ENCODE measurements at places on chromosomes 6 and 20. TPM values are rescaled to one million over a fixed set of nuclear protein-coding genes. Genes with fewer than 3 reads are reported as not detected.

The KCNK15 gene
- total RNA-seq = under 0.01 TPM

The PRRT1 gene
- 0.30 TPM for total RNA-seq

The SRPK1 gene
- 96.5 TPM for total RNA-seq

The ZNF831 gene
- not detected for total RNA-seq

The BHLHE23 gene
- not detected for total RNA-seq

The GGTLC1 gene
- total RNA-seq = not detected

The MYCT1 gene
- total RNA-seq = 133 TPM

The TP53TG5 gene
- total RNA-seq = not detected

The ZBP1 gene
- not detected for total RNA-seq

The DCDC2 gene
- 0.15 TPM for total RNA-seq

The SLC22A2 gene
- total RNA-seq = not detected

The SLC17A3 gene
- total RNA-seq = not detected

The RNF217 gene
- 8.8 TPM for total RNA-seq

The SIRPB2 gene
- total RNA-seq = 3.0 TPM

The PTK7 gene
- 42.9 TPM for total RNA-seq

The SPATA25 gene
- total RNA-seq = 0.97 TPM

The HLA-DOB gene
- total RNA-seq = not detected

The LTA gene
- not detected for total RNA-seq

The SPATA2 gene
- total RNA-seq = 1.3 TPM

The SLC22A3 gene
- total RNA-seq = 0.32 TPM

The EBF4 gene
- 1.9 TPM for total RNA-seq

The HLA-F gene
- total RNA-seq = 25.1 TPM

The UQCC2 gene
- total RNA-seq = 29.2 TPM

The HELZ2 gene
- total RNA-seq = 199 TPM

The ZNF337 gene
- total RNA-seq = 12.7 TPM

The SMLR1 gene
- not detected for total RNA-seq

The MLIP gene
- 12.0 TPM for total RNA-seq

The TPMT gene
- total RNA-seq = 11.0 TPM

Measured in epithelial cell of umbilical artery (primary cell).